Stimulated activated CD8-positive, alpha-beta memory T cell treated with anti-CD3 and anti-CD28 coated beads, Interleukin-7, amount 100 ng/mL, for 1 hour (primary cell): ENCODE measurements at places on chromosomes 4 and X.

DNA sequence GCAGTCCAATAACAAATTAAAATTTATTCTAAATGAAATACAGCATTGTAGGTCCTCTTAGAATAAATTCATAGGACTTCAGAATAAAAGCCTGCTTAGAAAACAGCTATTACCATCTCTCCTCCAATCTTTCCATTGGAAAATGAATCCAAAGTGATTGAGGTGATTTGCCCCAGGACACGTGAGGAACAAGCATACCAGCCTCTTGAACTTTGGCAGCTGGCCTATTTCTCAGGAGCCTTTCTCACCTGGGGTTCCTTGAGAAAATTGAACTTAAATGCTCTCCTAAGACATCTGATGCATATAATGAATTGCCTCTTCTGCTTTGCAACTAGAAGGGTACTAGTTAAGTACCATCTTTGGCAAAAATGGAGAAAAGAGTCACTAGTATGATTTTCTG, 13.5 kb downstream of the ARHGAP24 start:
- no peak for DNase-seq

DNA sequence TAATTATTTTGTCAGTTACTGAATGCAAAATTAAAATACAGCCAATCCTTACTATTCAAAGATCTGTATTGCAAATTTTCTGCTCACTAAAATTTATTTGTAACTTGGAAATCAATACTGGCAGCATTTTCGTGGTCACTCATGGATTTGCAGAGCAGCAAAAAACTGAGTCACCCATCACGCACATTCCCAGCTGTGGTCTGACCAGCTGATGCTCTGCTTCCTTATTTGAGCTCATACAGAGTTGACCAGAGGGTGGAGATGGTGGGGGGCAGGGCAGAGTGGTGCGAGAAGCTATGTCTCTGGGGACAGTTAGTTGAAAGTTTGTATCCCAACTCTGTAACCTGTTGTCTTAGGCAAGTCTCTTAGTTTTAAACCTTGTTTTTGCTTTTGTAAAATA, 214.8 kb downstream of the SPCS3 start:
- DNase-seq = no peak

- DNase-seq = no peak
Observed at GRCh38 chr4:85569730-85570299, 94.9 kb downstream of the ARHGAP24 start.

DNA sequence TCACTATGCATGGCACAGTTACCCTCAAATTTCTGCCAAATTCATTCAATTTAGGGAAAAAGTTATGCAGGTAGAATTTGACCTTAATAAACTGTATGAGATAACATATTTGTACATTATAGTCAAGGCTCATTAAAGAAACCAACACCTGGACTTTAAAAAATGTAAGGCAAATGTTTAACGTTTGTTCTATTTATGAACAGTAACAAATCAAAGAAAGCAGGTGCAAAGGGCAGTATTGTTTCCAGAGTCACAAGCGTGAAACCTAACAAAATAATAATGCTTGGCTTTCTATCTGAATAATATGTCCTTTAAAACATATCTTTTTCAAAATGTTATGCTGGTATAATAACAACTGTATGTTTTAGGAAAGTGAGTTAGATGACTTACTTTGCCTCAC, 41.2 kb downstream of the LIN54 start:
- DNase-seq = no peak

DNA sequence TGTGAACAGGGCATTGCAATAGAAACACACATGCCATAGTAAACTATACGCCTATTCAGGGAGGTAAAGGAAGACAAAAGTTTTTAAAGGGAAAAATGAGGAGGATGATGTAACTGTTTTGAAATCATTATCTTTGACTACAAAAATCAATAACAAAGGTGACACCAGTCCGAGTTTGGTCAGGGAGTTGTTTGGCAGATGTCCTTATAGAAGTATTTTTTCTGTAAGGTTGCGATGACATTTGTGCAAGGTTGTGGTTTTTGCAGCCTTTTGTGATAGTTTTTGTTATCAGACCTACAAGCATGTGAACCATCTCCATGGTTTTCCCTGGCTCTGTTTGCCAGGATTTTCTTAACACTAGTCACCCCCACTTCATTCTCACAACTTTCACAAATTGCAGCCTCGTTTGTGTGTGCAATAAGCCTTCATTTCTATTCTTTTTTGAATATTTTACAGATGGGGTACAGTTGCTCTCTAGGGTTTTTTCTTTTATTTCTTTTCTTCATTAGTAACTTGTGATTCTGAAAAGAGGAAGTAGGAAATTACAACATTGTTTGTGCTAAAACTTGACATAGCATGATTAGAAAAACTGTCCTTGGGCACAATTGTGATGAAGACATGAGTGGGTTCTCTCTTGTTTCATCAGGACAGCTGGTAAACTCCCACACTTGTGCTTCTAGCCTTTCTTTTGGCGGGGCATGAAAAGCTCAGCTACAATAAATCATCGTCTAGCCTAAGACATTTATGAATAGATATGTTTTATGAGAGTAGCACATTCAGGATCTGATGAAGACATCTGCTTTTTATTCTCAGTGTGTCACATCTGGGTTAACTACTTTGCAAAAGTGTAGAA, 60.2 kb upstream of the PNPLA4 start:
- DNase-seq = no peak

DNA sequence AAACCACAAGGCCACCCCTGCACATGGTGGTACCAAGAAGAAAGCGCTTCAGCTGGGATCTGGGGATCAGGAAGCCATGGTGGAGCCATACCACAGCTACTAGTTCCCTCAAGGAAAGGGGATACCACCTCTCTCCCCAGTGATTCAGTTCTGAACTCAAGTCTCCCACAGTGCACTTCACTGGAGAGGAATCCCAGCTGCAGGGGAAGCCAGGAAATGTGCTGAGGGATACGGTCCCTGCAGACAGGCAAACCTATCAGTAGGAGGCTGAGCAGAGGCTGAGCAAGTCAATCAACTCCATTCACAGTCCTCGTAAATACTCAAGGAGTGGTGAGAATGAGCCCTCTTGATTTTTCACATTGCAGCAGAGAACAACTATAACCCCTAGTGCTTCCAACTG, 11.0 kb downstream of the TMEM192 start:
- no peak for DNase-seq

GRCh38 chrX:150446151-150446550, 83.0 kb downstream of the MAMLD1 start:
- no peak for DNase-seq

- DNase-seq = no peak
Observed at GRCh38 chr4:91427171-91427570, 876.6 kb upstream of the GRID2 start.

DNA sequence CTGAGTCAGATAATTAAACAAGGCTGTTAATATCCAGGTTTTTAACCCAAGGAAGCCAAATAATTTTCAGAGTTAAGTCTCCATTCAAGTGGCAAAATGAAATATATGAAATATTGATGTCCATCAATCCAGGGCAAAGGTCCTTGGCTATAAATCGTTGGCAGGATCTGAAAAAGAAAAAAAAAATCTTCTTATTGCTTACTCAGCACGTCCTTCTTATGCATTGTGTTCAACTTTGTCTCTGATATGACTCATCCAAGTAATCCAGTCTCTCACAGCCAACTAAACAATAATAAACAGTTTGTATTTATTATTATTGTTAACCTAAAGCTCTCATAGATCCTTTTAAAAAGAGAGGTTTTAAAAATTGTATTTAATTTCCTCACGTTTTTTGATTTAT, 851.2 kb downstream of the ADGRL3 start:
- no peak for DNase-seq

DNA sequence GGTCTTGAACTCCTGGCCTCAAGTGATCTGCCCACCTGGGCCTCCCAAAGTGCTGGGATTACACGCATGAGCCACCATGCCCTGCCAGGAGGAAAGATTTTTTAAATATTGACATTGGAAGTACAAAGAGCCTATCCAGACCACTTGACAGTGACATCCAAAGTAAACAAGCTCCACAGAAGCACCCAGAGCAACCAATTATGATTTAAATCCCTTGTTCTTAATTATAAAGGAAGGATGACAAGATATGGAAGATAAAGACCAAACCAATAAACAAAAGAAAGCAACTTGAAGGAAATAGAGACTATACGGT, 27.7 kb upstream of the RPL34 start:
- no peak for DNase-seq

- no peak for DNase-seq
Observed at GRCh38 chr4:20995610-20996009, 295.4 kb downstream of the PACRGL start.

GRCh38 chrX:42755815-42756214, 22.1 kb downstream of the PPP1R2C start:
- no peak for DNase-seq

- DNase-seq = no peak
Observed at GRCh38 chrX:15474028-15474427, 19.1 kb downstream of the PIR start.

DNA sequence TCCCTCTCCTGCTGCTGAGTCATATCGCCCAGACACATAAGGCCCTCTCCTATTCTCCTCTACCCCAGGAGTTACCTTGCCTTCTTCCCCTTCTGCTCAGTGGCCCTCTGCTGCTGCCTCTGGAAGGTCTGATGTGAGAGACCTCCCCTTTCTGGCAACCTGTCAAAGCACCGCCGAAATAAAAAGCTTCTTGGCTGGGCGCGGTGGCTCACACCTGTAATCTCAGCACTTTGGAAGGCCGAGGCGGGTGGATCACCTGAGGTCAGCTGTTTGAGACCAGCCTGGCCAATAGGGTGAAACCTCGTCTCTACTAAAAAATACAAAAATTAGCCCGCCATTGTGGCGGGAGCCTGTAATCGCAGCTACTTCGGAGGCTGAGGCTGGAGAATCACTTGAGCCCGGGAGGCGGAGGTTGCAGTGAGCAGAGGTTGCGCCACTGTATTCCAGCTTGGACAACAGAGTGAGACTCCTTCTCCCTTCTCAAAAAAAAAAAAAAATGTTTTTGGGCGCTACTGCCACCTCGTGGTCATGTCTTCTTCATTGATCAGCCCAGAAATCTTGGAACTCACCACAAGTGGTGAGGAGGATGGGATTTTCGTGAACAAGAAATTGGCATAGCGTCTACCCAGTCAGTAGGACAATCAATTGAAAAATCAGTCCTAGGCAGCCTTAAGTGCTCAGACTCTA, 8.6 kb upstream of the ZXDA start:
- no peak for DNase-seq

GRCh38 chrX:17608888-17609287, 128.4 kb upstream of the SCML1 start:
- DNase-seq = no peak

DNA sequence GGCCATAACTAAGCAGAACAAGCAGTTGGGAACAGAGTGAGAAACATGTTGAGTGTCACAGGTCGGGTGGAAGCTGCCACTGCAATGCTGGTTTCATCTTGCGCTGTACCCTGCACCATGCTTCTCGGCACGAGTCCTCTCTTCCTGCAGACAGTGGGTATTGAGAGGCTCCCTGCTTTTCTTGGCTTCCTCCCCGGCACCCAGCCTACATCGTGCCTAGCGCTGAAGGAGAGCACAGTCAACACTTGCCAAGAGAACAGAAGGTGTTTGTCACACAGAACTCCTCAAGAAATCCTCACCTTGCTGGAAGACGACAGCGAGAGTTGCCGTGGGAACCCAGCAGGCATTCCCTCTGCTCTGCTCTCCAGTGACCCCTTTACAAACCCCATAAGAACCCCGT, 53.6 kb downstream of the EVC2 start:
- no peak for DNase-seq

DNA sequence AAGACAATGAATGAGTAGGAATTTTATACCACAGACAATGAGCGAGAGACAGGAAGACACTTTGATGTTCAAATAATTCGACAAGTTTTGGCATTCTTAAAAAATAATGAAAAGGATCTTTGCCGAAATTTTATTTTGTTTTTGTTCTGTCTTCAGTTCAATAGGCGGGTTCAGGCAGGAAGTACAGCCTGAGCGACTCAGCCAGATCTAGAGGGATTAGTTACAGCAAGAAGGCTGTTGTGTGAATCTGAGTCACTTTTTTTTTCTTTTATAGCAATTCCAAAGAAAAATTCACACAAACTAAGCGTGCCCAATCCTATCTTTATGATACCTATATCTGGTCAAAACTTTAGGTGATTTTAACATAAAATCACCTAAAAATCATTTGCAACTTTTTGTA, 505.4 kb upstream of the FAM241A start:
- no peak for DNase-seq

DNA sequence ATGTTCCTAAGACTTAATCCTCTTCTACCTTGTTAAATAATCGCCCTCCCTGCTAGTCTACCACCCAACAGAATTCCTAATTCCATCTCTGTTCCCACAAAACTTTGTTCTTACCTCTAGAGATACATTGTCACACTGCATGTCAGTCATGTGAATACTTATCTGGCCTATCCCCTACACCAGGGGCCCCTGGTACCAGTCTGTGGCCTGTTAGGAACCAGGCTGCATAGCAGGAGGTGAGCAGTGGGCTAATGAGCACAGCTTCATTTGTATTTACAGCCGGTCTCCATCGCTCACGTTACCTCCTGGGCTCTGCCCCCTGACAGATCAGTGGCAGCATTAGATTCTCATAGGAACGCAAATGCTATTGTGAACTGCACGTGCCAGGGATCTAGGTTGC, 73.9 kb downstream of the APBB2 start:
- DNase-seq = no peak

DNA sequence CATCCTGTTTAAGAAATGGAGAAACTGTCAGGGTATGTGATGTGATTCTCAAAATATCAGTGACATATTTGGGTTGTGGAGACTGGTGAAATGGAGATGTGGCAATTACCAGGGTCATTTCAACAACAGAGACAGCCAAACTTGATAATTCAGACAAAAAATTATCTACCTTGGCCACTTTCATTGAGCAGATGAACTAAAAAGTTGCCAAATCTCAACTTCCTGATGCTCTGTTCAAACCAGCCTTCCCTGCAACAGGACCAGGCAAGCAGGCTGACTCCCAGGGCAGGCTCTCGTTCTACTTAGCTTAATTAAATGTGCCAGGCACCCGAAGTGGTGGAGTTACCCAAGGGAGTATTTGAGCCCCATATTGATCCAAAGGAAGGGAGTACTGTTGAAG, 199.6 kb downstream of the AFF2 start:
- no peak for DNase-seq

DNA sequence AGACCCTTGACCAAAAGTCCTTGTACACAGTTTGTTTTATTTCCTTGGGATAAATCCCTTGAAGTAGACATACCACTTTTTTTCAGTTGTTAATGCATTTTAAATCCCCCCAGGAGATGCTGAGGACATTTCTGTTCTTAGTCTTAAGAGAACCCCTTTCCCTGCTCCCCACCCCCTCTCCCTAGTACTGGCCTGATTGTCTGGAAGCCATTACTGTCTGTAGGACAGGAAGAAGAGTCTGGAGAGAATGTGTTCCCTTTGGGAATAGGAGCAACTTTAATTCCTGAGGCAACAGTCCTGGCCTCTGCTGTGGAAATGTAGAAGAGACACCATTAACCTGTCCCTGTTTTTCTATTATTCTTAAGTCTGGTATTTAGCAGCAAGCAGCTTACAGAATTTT, 52.3 kb upstream of the TMEM131L start:
- DNase-seq = no peak

GRCh38 chrX:5180135-5180741, 1048.4 kb downstream of the NLGN4X start:
- no peak for DNase-seq

GRCh38 chr4:6746721-6747293, 30.8 kb downstream of the BLOC1S4 start:
- no peak for DNase-seq

GRCh38 chrX:637660-638481, 7.3 kb downstream of the SHOX start:
- DNase-seq = no peak
